Gastrocnemius medialis (tissue), 4 donors: ENCODE measurements at places on chromosomes 6 and 20.

GRCh38 chr6:166057431-166057830, 110.2 kb downstream of the TBXT start:
- DNase-seq = no peak

- no peak for DNase-seq
Observed at GRCh38 chr20:17654649-17655285, 27.3 kb downstream of the RRBP1 start.

DNA sequence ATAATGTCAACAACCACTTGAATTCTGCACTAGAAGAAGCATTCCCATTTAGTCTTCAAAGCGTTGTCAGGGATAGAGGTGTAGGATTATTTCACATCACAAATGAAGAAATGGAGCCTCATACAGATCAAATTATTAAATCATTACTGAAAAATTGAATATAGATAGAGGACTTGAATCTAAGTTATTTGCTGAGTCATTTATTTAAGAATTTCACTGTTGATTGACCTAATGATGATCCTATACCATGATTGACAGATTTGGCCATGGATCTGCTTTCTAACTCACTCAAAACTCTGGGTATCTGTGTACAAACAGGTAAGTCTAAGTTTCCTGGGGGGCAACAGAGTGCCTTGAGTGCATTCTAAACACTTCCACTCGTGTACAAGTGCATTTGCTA, 215.9 kb downstream of the BTBD3 start:
- DNase-seq = no peak

DNA sequence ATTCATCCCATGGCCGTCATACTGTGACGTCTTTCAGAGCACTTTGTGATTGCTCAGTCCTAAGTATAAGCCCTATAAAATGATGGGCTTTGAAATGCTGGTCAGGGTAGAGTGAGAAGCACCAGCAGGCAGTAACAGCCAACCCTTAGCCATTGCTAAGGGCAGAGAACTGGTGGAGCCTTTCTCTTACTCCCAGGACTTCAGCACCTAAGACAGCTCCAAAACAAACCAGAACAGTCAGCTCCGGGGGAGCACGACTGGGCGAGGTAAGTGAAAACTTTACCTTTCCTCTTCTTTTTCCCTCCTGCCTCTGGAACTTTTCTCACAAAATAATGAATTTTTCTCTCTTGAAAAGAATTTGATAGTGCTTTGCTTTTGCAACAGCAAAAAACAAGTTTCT, at the start of gene VIP:
Gene VIP, plus strand, starts transcription at position 104 of the 400 bp plus-strand sequence. CDS start 1,381 bp downstream, outside the sequence.
- DNase-seq = no peak
